ENCODE measurements at places on chromosomes 4 and X. TPM values are rescaled to one million over a fixed set of nuclear protein-coding genes. Genes with fewer than 3 reads are reported as not detected.
A peak's percentile ranks its signal among the peaks of the same experiment; 100 is the strongest.

- DNase-seq = peak; percentile 68
Observed at GRCh38 chr4:112060212-112060611, 85.0 kb upstream of the FAM241A start.

GRCh38 chr4:8771258-8771590, 100.4 kb downstream of the HMX1 start:
- DNase-seq = no peak

The TRIM2 gene
- 26.4 TPM for total RNA-seq

- no peak for DNase-seq
Observed at GRCh38 chr4:25424539-25425228, 47.6 kb downstream of the ANAPC4 start.

The NLGN3 gene
- 0.63 TPM for total RNA-seq

DNA sequence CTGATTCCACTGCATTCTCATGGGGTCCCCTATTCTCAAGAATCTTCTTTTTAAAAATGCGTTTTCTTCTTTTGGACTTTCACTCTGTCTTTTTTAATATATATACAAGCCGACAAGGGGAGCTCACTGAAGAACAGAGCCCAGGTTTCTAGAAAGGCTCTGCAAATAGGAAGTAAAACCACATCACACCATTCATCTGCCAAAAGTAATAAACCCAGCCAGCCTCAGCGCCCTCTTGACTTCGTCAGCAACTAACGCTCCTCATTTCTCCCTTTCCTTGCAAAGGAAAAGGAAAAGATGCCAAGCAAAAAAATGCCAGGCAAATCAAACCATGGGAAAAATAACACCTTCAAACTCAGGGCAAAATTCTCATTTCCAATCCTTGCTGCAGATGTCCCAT, 136.4 kb downstream of the HHIP start:
- peak; percentile 6 for DNase-seq

The GYPA gene
- not detected for total RNA-seq

- no peak for DNase-seq
Observed at GRCh38 chrX:31132821-31133241, 61.0 kb upstream of the FTHL17 start.

DNA sequence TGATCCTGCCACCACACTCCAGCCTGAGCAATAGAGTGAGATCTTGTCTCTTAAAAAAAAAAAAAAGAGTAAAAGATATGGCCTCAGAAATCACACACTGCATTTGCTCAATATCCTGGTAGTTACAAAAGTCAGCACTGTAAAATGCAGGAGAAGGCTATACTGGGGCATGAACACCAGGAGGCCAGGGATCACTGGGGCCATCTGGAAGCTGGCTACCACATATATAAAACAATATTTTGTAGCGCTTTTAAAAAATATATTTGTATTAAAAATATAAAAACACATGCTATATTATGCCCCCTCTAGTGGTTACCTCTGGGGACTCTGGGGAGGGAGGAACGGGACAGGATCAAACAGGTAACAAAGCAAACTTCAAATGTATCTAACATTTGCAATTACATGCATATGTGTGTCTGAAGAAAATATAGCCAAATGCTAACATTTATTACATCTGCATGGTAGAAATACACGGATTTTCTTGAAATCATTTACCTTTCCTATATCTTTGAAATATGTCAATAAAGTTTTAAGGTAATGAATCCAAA, 4.0 kb downstream of the C4orf46 start:
- peak; percentile 66 for DNase-seq

DNA sequence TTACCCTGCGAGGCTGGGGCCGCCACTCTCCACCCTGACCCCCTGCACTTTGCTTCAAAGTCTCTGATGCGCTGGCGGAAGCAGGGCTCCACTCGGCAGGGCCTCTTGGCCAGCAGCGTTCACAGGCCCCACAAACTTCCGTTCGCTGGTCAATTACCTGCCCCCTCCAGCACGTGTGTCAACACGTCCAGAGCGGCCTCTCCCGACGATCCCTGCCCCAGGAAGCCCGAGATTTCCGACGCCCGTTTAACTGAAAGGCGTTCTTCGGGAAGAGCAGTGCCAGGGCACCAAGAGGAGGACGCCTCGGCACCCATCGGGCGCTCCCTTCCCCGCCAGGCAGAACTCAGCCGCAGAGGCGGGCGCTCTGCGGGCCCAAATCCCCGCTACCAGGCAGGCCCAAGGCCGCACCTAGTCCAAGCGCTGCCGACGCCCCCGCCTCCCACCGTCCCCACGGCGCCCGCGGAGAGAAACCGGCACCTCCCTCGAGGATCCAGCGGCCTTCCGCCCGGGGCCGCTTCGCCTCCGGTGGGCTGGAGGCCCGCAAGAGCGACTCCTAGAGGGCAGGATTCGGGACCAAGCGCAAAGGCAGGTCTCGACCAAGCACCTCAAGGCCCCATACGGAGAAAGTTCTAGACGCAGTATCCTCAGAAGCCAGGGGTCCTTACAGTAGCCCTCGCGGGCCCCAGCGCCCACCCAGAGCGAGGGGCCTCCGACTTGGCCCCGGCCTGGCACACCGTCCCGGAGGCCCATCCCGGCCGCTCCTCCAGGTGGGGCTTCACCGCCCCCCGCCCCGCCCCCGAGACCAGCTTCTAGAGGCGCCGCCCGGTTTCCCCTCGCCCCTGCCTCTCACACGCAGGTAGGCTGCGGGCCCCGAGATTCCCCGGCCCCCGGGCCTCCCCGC, 586 bp downstream of the BCAP31 start:
- DNase-seq = peak; percentile 66

The TCP11X2 gene
- total RNA-seq = not detected

- DNase-seq = peak; percentile 16
Observed at GRCh38 chr4:34323549-34324320, 1920.6 kb downstream of the ARAP2 start.

- no peak for DNase-seq
Observed at GRCh38 chrX:15114743-15115566, 154.9 kb downstream of the ASB9 start.

- DNase-seq = no peak
Observed at GRCh38 chrX:41001327-41001726, 83.9 kb upstream of the USP9X start.

DNA sequence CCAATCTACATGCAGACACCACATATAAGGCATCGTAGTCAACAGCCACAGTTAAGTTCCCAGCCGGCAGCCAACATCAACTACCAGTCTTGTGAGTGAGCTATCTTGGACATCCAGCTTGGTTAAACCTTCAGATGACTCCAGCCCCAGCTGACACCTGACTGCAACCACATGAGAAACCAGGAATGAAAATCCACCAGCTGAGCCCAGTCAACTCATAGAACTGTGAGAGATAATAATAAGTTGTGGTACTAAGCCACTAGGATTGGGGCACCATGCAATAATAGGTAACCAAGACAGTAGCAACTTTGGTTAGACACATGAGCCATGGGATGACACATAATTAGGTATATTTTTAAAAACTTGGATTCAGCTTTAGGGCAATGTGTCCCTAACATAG, 188.1 kb upstream of the BCOR start:
- DNase-seq = no peak

The SPOCK3 gene
- not detected for total RNA-seq

The COX7B2 gene
- total RNA-seq = not detected

DNA sequence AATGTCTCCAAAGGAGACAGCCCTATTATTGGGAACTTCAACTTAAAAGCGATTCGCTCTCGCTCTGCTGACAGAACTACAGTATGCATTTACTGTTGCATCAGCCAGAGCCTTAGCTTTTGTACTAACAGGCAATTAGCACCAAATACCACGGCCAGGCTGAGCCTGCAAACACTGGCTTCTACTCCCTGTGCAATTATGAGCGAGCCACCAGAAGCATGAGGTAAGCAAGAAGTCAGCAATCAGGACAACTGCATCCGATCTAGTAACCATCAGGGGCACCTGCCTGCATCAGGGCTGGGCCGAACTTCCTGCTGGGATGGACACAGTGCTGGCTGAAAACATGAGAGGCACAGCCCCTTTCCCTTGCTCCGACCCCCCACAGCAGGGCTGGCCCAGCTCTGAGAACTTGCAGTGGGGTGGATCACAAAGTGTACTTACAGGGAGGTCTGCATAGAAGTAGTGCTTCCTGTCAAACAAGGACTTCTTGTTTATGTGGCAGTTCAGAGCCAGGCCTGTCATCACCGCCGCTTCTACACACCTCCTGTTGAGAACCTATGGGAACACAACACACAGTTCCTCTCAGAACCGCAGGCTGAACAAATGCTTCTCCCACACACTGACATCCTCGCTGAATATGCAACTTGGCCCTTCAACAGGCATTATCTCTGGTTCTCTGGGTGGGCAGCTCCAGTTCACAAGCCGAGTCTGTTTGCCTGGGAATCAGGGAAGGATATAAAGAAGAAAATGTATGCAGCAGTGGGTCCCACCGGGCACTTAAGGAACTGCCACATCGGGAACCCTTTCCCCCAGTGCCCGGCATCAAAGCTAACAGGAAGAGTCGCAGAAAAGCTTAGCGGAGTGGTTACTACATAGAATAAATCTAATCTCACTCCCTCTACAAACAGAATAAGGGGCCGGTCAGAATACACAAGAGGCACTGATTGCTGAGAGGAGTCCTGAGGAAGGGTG, 41.5 kb downstream of the GATB start:
- no peak for DNase-seq

The MMRN1 gene
- not detected for total RNA-seq

The SPANXN4 gene
- total RNA-seq = not detected

GRCh38 chr4:26331380-26331950, 10.7 kb downstream of the RBPJ start:
- DNase-seq = no peak

GRCh38 chr4:8319061-8319460, 49.5 kb downstream of the HTRA3 start:
- no peak for DNase-seq

GRCh38 chr4:9952415-9952950, 68.8 kb downstream of the SLC2A9 start:
- DNase-seq = no peak

All from GM23248 (cell line).